Anterior cingulate cortex (tissue), 58 donors: ENCODE measurements at places on chromosomes 5 and 9.

- DNase-seq, result no peak
Observed at GRCh38 chr9:110087605-110088004, 120.4 kb downstream of the C9orf152 start.

GRCh38 chr9:26956860-26957233 lies 635 bp downstream of the IFT74 start:
- DNase-seq, result no peak

- DNase-seq, result no peak
Observed at GRCh38 chr5:78659714-78660113, 11.1 kb upstream of the LHFPL2 start.

GRCh38 chr9:74512416-74512815 lies 15.3 kb downstream of the RORB start:
- DNase-seq, result no peak

GRCh38 chr5:57764479-57765089 lies 282.0 kb upstream of the ACTBL2 start:
- DNase-seq, result no peak

DNA sequence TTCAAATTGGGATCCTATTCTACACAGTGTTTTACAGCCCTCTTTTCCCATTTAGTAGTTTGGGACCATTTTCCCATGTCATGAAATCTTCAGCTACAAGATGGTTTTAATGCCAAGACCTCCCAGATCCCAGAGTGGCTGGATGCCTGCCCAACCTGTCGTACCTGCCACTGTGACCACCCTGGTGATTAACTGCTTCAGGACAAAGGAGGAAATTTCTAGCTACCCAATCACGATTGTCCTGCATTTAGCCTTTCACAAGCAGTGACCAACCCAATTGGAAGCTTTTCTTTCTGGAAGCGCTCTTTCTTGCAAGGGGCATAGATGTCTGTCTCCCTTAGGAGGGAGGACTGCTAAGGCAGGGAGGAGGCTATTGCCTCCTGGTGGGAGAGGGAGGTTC lies 13.8 kb downstream of the IL9 start:
- no peak for DNase-seq

DNA sequence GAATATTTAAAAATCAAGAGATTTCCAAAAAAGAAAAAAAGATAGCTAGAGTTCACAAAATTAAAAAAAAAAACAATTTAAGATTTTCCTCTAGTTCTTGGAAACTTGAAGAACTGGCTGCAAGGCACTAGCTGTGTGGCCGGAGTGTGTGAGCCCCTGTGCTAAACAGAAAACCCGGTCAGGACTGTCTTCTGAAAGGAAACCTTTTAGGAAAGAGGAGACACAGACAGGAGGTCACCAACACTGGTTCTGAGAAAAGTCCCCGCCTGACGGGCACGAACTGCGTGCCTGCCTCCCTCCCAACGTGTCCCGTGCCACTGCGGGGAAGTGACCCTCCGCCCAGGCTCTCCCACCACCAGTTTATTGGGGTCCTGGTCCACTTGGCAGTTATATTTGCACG lies 15.2 kb downstream of the TTF1 start:
- DNase-seq, result no peak

DNA sequence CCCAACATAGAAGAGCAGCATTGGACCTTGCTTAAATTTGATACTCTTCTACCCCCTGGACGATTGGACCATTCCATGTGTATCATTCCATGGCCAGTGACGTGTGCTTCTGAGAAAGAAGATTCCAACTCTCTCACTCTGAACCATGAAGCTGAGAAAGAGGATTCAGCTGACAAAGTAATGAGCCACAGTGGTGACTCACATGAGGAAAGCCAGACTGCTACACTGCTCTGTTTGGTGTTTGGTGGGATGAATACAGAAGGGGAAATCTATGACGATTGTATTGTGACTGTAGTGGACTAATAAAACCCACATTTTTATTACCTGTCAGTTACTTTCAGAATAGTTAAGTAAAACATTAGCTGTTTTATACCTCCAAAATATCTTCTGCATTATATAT lies 7.5 kb downstream of the HSPA5 start:
- DNase-seq, result no peak

DNA sequence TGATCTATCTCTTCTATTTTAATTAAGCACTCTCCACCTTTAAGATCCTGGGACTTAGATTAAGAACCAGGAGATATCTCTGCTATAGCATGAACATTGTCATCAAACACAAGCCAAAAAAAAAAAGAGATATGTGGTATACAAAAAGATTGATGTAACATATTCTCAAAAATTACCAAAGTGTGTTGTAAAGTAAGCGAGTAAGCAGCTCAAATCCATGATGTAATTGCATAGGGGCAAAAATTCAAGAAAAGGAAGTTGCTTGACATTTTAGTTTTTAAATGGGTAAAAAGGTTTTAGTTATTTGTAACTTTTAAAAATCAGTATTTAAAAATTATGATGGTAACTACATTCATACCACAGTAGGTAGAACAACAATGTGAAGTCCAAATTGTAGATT lies 40.7 kb downstream of the CNTRL start:
- no peak for DNase-seq

- no peak for DNase-seq
Observed at GRCh38 chr5:145682197-145682899, 152.8 kb downstream of the PRELID2 start.

DNA sequence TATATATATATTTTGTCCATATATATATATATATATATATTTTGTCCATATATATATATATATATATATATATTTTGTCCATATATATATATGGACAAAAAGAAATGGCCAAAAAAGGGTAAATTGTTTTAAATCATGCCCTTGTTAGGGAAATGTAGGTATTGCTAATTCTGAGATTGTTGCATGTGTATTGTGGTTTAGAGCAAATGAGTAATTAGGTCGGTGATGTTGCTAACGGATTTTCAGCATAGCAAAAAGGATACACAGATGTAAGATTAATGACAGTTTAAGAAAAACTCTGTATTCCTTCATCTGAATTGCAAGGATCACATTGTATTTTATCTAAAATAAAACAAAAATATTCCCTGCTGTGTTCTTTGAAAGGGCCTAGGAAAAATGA lies 40.2 kb downstream of the OSTF1 start:
- DNase-seq, result no peak

GRCh38 chr9:116953271-116953670 lies 266.2 kb downstream of the TRIM32 start:
- no peak for DNase-seq
